Amygdala (tissue), 56 donors: ENCODE measurements at places on chromosomes 11 and 22.

DNA sequence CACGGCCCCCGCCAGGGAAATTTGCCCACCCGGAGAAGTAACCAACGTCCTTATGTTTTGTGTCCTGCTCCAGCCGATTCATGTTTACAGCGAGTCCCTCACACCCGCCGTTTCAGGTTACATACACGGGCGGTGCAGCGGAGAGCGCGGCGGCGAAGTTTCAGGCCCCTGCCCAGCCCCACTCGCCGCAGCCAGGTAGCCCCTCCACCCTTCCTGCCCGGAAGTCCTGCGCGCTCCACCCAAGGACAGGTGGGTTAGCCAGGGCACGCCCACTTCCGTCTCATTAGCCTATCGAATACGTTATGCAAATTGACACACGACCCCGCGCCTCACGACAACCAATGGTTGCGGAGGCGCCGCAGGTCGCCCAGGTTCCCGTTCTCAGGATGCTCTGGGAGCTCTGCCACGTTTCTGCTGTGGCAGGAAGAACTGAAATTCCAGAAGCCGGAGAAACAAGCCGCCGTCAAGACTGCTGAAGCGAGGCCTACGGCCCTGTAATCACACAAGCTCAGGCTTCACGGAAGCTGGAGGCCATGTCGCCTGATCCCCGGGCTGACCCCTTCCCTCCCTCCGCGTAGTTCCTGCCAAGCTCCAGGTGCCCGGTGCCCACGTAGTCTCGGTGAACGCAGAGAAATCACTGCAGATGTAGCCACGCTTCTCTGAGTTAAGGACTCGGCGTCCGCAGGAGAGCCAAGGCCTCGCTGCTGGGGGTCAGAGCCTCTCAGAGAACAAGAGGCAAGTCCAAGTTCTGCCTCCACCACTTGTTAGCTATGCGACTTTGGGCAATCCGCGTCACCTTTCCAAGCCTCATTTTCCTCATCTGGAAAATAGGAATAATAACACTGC is 22.4 kb upstream of the MYH9 start:
- peak; percentile 11 for DNase-seq

DNA sequence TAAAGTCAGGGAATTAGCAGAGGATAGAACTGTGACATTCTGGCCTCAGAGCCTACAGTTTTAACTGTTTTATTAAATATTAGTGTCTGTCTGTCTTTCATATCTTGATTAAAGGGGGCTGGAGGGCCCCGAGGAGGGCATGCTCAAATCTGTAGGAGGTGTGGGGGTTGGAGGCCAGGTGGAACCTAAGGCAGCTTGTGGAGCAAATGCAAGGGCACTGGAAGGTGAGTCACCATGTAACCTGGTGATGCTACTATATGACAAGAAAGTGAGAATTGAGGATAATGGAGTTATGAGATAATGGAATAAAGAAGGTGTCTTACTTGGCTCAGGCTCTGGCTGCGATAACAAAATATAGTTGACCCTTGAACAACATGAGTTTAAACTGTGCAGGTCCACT is 27.3 kb upstream of the TMEM86A start:
- no peak for DNase-seq

GRCh38 chr11:111745719-111746504 is 20.3 kb downstream of the PPP2R1B start:
- no peak for DNase-seq

- DNase-seq = no peak
Measured at GRCh38 chr11:70077411-70078094, 564 bp upstream of the ANO1 start.

DNA sequence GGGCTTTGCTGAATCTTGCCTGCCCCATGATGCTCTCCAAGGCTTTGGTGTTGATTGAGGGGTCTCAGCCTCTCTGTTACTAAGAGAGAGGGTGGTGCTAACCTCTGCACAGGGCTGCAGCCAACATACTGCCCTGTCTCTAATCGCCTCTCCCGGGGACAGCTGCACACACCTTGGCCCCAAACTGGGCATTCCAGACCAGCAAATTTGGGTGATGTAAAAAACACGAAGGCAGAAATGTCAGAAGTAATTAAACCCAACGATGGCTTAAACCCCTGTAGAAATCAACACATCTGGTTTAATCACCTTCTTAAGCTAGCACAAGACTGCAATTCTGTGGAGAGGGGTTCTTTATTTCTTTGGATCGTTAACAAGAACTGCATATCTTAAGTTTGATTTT is 116.5 kb downstream of the FEZ1 start:
- no peak for DNase-seq

DNA sequence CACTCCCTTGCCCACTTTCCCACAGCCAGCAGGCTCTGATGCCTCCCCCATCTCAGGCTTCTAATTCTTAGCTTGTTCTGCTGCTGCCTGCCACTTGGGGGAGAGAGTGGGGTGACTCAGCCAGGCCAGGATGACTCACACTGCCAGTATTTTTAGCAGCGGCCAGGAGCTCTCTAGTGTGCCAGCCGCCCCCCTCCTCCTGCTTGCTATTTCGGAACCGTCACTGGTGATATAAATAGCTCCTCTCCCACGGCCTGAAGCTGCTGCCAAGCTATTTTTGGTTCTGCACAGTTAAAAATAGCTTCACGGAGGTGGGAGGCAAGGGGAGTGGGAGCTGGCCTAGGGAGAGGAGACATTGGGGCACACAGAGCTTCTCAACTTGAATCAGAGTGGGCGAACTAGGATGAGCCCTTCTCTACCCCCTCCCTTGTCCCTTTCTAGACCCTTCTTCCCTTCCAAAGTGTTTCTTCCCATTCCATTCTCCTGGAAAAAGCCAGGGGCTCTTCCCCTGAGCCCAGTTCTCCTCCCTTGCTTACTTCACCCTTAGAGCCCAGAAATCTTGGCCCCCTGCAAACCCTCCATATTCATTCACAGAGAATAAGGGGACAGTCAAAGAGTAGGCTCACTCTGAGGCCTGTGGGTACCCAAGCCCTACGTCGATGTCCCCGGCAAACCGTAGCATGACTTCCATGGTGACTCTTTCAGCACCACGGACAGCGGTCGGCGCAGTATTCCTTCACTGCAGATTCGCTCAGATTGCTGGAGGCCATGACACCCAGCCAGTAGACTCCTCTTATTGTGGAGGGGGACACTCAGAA is 2.5 kb upstream of the NPAS4 start:
- peak; percentile 67 for DNase-seq

- DNase-seq = no peak
Measured at GRCh38 chr11:87306262-87306851, 268.6 kb downstream of the TMEM135 start.

DNA sequence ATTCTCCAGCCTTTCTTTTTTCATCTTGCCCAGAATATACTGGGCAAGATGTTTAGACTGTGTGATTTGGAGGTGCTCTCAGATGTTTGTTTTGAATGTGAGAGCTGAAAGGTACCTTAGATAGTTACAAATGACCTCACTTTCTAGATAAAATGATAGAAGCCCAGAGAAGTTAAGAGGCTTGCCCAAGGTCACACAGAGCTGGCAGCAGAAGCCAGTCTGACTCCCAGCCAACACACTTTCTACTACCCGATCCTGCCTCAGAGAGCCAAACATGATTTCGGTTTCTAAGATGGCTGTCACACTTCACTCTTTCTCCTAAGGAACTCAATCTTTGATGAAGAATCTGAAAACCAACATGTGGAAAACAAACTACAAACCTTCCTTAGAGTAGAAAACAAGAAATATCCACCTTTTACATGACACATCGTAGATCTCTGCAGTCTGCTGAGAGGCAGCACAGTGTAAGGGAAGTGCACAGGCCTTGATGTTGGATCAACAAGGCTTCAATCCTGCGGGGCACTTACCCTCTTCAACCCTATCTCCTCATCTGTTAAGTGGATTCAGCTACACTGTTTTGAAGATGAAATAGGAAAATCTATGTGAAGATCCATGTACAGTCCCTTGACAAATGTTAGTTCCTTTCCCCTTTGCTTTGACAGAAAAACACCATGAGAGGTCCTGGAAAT is 58.6 kb downstream of the SYTL2 start:
- no peak for DNase-seq

DNA sequence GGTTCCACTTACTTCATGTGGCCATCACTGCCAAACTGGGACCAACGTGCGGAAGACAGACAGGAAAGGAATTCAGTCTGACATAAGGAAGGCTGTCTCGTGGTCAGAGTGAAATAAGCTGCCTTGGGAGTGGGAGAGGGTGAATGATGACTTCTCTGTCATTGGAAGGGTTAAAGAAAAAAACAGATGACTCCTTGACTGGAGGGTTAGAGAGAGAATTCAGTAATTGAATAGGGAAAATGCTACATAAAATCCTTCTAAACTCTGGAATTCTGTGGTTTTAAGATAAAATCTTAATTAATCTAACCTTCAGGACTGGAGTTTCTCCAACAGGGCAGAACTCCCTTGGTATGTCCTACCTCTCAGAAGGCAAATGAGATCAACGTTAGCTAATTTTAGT is 33.8 kb downstream of the RAB30 start:
- no peak for DNase-seq

GRCh38 chr11:121559606-121560200 is 106.9 kb upstream of the SORL1-AS1 start:
- no peak for DNase-seq

GRCh38 chr22:45882881-45883810 is 93.8 kb downstream of the WNT7B start:
- DNase-seq = peak; percentile 16

- DNase-seq = no peak
Measured at GRCh38 chr22:47408409-47408808, 646.0 kb downstream of the TBC1D22A start.

- no peak for DNase-seq
Measured at GRCh38 chr11:81915045-81915444, 818.6 kb downstream of the FAM181B start.

- no peak for DNase-seq
Measured at GRCh38 chr22:24054356-24054755, 43.3 kb downstream of the CABIN1 start.

DNA sequence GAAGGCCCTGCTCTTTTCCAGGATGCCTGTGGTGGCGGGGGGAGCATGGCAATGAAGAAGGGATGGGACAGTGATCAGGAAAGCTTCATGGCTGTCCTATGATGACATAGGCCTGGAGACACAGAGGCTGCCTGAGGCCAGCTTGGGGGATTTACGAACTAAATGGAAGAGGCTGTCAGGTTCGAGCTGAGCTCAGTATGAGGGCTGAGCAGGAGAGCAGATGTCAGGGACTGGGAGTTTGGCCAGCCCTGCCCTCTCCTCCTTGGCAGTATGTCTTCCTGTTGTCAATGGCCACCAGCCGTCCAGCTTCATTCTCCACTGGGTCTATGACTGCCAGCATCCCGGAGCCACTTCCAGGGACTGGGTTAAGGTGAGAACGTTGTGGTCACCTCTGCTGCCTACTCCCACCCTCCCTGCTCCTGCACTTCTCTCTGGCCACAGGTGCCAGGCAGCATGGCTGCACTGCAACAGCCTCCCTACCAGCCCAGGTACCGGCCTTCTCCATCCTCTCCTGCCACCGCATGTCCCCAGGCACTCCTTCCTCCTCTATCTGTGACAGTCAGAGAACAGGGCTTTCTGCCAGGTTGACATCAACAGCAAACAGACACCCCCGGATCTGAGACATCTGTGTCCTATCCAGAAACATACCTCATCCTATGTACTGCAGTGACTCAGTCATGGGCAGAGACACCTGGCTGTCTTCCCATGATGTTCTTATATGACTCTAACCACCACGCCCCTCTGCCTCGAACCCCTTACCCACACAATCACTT is 75.1 kb downstream of the KIRREL3 start:
- DNase-seq = no peak

DNA sequence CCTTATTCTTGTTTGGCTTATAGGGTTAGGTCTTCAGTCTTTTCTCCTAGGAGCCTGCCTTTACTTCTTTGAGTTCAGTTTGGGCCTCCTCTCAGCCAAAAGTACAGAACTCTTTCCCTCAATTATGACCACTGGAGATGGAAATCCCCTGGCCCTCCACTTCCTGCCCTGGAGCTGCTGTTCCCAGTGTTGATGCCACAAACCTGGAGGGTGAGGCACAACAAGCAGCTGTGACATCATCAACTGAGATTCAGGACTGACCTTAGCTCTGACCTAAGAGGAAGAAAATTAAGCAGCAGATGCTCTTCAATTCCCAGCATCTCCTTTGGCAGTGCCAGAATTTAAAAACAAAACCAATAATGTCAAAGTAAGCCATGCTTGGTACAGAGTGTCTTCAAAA is 3.0 kb downstream of the ABTB2 start:
- DNase-seq = no peak

DNA sequence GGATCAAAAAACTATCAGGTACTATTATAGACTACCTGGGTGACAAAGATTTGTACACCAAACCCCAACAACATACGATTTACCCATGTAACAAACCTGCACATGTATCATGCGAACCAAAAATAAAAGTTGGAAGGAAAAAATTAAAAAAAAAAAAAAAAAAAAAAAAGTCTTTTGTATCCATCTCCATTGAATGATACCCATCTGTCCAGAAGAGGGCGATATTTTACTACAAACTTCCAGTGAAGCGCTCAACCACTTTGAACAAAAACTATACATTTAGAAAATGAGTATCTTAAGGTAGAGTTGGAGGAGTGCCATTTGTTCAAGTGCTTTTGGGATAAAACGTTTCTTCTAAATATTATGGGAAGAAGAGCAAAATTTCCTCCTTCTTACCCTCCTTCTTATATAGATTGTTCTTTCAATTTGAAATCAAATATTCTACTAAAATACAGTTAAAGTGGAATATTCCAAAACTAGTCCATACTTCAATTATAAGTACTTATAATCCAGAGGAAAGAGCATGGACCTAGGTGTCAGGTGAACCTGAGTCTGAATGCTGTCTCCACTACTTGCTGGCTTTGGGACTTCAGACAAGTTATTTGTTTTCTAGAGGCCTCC is 23.3 kb downstream of the ARL14EP start:
- DNase-seq = no peak

DNA sequence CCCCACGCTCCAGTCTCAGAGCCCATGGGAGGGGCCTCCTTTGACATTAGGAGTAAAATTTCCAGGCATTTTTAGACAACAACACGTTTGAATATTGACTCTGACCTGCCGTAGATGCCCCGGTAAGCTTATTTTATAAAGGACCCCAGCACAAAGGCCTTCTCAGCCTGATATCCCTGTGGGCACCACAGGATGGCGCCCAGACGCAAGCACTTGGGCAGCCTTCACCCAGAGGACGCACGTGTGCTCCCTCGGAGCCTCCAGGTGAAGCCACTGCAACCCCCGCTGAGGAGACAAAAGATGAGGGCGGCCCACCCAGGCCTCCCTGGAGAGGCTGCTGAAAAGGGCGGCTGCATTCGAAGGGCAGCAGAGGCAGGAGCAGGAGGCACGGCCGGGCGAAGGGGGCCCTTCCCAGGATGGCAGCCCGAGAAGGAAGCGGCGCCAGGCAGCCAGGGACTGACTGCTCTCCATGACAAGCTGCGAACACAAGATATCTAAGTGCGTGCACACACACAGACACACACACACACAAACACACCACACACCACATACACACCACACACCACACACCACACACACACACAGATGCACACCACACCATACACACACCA is 15.2 kb upstream of the TH start:
- no peak for DNase-seq

DNA sequence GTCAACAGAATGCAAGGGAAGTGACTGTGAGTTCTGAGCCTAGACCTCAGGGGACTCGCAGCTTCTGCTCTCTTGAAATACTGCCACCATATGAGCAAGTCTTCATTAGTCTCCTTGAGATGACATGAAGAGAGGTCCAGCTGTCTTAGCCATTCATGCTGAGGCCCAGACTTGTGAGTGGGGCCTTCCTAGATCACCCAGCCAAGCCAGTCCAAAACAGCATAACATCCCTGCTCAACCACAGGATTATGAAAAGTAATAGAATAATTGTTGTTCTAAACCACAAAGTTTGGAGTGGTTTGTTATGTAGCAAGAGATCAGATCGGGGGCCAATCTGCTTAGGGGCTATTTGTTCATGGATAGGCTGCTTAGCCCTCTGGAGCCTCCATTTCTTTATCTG is 54.9 kb upstream of the HTATIP2 start:
- no peak for DNase-seq

- no peak for DNase-seq
Measured at GRCh38 chr11:14202251-14203196, 156.5 kb downstream of the RRAS2 start.
